ENCODE measurements at places on chromosomes 4 and X.
A peak's percentile ranks its signal among the peaks of the same experiment; 100 is the strongest.

DNA sequence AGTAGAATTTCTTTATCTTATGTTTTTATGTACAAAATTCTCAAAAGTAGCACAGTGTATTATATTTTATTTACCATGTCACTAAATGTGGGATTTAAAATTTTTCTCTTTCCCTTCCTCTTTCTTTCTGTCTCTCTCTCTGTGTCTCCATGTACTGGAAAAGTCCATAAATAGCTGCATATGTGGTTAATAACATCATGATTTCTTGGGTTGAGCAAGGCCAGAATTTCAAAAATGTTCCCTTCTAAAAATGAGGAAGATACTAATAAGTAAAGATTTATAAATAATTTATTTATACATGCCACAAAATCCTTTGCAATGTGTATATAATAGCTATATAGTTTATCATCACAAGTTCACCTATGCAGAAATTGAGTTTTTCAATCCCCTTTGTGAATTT, 29.1 kb upstream of the DKK2 start:
- DNase-seq = no peak

DNA sequence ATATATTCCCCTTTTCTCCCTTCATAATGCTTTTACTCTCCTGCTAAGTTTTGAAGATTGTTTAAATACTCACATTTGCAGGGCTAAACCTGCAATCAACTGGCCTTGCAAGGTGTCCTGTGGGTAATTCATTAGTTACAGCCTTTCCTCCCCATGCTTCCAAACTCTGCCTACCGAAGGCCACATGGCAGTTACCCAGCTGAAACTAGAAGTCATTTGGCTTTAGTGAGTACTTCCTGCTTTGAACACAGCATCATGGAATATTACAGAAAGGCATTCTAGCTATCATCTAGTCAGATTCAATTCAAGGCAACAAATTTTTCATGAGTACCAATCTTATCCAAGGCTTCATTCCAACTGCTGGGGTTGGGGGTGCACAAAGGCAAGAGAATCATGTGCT, 55.6 kb downstream of the SRPX start:
- DNase-seq = no peak

DNA sequence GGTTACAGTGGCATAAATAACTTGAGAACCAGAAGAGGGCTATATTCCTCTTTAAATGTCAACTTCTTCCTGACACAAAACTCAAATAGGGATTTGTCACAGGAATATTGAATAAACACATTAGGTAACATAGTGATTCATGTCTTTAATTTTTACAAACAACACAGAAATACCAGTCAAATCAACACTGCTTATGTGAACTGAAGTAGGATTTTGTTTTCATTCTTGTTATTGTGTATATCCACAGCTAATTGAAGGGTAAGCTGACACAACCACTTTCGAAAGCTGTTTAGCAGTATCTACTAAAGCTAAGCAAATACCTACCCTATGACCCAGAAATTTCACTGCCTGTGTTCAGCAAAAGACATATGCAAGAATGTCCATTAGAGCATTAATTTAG, 120.4 kb upstream of the EOLA2 start:
- no peak for DNase-seq

DNA sequence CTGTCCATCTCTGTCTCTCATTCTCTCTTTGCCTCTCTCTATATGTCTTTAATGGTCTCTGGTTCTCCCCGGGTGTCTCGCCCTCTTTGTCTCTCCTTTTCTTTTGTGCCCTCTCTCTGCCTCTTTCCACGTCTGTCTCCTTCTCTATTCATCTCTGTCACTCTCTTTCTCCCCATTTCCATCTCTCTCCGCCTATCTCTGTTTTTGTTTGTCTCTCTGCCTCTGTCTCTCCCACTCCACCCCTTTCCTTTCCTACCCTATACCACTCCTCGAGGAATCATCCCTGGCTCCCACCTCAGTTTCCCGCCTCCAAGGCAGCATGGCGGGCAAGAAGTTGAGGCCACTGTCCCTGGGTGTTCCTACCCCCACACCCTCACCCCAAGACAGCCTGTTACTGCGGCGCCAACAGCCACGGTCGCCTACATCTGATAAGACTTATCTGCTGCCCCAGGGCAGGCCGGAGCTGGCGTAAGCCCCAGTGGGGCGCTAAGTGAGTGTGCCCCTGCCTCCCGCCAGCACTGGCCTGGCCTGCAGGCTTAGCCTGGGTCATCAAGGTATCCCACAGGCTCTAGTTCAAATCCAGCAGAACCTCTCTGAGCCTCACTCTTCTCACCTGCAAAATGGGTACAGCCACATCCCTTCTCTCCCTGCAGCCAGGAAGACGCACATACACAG, 713 bp upstream of the GATA1 start:
- no peak for DNase-seq

DNA sequence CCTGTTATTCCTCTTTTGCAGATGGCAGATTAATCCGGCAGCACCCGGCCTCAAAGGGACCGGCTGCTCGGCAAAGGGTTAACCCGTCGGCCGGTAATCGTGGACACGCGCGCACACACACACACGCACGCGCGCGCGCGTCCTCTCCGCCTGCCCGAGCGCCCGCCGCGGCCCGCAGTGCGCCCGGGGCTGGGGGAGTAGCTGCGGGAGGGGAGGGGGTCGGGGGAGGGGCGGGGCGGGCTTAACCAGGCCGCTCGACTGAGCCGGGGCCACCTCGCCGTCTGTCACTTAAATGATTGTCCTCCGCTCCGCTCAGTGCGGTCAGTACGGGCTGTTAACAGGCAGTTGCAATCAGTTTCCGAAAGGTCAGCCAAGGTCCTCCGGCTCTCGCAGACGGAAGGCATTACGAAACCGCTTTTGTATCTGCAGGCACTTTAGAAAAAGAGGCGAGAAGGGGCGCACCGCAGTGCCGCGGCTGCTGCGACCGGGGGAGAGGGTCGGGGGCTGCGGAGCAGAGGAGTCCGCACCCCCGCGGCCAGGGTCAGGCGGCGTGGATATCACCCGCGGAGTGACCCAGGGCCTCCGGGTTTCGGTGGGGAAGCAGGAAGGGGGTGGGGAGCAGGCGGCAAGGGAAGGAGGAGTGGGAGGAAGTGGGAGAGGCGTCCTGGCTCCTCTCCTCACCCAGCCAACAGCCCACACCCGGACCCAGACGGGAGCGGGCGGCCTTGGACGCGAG, 57.3 kb upstream of the BCOR start:
- DNase-seq = peak; percentile 81

DNA sequence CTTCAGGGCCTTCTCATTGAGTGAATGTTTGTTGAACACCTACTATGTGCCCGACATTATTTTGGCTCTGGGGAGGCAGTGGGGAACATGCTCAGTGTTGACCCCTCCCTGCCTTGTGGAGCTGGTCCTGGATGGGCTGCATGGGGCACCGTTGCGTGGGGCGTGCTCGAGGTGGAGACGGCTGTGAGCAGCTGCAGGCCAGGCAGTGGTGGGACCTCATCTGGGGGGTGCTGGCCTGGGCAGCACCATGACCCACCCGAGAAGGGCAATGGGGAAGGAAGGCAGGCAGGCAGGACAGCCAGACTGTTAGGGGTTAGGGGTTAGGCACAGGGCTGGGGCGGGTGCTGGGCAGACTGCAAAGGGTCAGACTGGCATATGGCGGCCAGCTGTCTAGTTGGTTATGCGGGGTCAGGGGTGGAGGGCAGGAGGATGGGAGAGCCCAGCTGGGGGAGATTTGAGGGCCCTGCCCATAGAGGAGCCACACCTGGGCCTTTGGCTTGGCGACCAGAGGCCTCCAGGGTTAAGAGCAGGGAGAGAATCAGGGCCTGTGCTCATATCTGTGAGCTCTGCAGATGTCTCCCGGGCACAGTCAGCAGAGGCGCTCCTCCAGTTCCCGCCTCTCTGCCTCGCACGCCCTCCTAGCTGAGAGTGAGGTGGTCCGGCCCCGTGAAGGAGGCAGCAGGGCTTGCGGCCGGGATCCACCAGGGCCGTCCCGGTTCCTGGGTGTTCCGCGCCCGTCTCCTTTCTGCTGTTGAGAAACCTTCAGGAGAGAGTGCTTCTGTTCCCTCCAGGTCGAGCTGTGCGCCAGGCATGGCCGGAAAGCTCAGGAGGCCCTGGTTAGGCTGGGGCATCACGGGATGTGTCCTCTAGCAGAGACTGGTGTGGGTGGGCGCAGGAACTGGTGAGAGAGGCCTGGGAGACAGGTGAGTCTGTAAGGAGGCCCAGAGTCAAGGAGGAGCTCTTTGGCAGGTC, 73.3 kb downstream of the RGS12 start:
- DNase-seq = no peak

DNA sequence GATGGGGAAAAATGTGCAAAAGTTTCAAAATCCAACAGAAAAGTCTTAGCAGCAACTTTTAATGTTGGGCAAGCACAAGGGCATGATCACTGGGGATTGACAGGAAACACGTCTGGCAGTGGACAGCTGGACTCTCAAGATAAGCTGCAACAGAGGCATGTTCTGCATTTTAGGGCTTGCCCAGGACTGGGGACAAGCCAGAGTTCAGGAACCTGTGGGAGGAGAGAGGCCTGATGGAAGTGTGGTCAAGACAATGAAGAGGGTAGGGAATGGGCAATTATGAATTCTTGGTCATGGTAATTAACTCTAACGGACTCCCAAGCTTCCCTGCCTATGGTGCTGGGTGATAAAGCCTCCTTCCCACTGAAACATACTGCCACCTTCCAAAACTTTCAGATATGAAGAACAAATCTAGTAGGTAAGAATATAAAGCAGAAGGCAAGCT, 48.4 kb downstream of the ANXA3 start:
- DNase-seq = peak; percentile 90

DNA sequence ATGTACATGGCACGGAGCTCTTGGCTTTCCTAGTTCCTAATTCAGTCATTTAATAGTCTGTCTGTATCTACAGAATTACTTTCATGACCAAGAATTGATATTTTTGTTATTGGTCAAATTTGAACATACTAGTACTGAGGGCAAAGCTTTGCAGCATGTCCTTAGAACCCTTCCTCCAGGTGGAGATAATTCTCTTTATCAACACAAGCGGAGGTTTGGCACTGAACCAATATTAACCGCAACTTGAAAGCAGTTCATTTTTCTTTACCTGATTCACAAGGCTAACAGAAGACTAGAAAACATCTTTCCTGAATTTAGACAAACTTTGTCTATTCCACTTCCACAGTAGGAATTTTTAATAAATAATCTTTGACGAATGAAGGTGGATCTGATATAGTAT, 73.8 kb downstream of the TACR3 start:
- no peak for DNase-seq

DNA sequence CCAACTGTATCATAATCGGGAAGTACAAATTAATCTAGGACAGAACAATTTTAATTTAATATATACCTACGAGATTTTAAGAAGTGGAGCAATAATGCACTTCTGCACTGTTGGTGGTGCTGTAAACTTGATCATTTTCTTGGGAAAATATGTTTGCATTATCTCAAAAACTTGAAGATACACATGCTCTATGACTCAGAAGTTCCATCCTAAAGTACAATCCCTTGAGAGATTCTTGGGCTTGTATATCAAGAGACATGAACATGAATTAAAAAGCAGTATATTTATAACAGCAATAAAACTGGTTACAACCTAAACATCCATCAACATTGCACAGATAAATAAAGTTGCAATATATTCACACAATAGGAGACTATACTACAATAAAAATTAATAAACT, 168.8 kb downstream of the CLCN4 start:
- DNase-seq = no peak

- no peak for DNase-seq
Observed at GRCh38 chrX:53746718-53747117, 60.2 kb upstream of the HUWE1 start.

GRCh38 chr4:136680271-136680670, 852.0 kb downstream of the PCDH18 start:
- DNase-seq = no peak

Measured in KBM-7 (cell line).